ENCODE measurements at places on chromosomes 12 and 14. TPM values are rescaled to one million over a fixed set of nuclear protein-coding genes. Genes with fewer than 3 reads are reported as not detected.

Gene FOXG1
- not detected for total RNA-seq

DNA sequence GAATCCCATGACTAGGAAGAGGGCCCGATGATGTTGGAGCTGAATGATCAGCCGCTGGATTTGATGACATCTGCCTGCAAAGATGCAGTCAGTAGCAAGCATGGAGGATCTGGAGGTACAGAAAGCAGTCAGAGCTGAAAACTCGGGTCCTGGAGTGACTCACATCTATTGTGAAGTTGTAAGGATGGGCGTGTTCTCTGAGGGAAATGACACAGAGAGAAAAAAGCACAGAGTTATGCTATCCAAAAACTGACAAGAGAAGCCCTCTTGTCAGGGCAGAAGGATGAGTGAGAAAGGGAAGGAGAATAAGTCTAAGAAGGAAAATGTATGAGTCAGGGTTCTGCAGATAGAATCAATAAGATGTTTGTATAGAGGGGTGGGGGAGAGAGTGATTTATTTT is 380.4 kb upstream of the CCDC196 start:
- peaks cover 4% of the 10 kb centered on the region for H3K27me3 ChIP-seq

Gene MYF5
- not detected for total RNA-seq

DNA sequence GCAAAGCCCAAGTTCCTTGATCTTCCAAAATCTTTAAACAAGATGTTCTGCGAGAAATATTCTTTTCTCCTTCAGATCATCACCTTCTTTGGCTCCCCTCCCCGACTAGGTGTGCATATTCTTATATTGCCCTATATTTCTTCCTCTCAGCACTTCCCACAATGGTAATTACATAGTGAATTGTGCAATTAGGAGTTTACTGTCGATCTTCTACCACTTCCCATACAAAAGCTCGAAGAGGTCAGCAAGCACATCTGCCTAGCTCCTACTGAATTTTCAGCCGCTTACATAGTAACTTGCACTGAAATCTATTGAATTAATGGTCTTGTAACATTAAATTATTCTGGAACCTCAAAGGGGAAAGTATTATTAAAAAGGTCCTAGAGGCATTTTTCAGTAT is 16.7 kb downstream of the OSBPL8 start:
- no peak for DNase-seq
- H3K27me3 ChIP-seq, result no peaks in the 10 kb centered on the region
- no peak overlapping the region for H3K4me3 ChIP-seq
- peaks cover 6% of the 10 kb centered on the region for H3K36me3 ChIP-seq
- H3K27ac ChIP-seq, result no peak overlapping the region

DNA sequence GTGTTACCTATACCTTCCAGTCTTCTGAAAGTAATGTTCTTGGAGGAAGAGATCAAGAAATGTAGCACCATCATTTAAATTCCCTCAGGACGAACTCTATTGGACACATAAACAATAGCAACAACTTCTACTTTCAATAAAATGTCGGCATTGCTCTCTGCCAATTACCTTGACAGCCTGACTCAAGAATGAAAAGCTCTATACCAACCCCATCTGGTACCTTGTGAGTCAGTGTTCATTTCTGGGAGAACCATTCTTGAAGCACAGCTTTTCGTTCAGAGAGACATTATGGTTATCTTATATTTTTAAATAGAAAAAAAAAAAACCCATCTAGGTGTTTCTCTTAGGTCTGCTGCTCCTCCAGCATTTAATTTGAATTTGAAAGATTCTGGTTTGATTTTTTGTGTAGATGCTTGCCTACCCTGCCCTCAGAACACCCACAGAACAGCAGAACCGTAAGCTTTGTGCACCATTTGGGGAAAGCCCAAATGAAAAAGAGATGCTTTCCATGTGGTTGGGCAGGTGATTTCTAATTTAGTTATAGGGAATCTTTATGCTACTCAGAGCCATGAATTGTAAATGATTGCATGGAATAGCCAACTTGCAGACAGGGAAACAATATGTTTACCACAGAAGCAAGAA is 156.0 kb downstream of the SAMD4A start:
- no peak overlapping the region for H3K4me3 ChIP-seq
- H3K27ac ChIP-seq, result no peak overlapping the region
- DNase-seq, result peak; percentile 26
- peaks cover 19% of the 10 kb centered on the region for H3K27me3 ChIP-seq
- peaks cover 12% of the 10 kb centered on the region for H3K4me1 ChIP-seq
- H3K36me3 ChIP-seq, result peaks cover 3% of the 10 kb centered on the region

Gene KRT73
- total RNA-seq, result 0.20 TPM

DNA sequence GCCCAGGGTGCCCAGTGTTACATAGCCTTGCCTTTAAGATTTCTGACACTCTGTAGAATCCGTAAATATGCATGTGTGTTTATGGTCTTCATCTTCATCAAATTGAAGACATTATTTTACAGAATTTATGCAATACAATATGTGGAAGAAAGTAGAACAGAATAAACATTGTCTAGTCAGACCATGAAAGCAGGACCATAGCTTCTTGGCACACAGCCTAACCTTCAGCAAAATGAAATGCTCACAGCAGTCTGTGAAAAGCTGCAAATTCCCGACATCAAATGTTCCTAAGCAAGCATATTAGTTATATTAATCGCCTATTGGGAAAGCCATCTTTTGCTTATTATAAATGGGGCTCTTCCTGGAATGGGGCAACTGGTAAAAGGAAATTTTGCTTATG is 111.3 kb upstream of the GARIN2 start:
- peaks cover 2% of the 10 kb centered on the region for H3K36me3 ChIP-seq
- no peak overlapping the region for H3K4me3 ChIP-seq
- peaks cover 1% of the 10 kb centered on the region for H3K4me1 ChIP-seq

- no peaks in the 10 kb centered on the region for H3K36me3 ChIP-seq
- H3K4me3 ChIP-seq, result no peak overlapping the region
- no peak overlapping the region for H3K27ac ChIP-seq
- no peaks in the 10 kb centered on the region for H3K4me1 ChIP-seq
- DNase-seq, result no peak
- peaks cover 6% of the 10 kb centered on the region for H3K27me3 ChIP-seq
Observed at GRCh38 chr14:104142136-104142945, 4.0 kb downstream of the KIF26A start.

DNA sequence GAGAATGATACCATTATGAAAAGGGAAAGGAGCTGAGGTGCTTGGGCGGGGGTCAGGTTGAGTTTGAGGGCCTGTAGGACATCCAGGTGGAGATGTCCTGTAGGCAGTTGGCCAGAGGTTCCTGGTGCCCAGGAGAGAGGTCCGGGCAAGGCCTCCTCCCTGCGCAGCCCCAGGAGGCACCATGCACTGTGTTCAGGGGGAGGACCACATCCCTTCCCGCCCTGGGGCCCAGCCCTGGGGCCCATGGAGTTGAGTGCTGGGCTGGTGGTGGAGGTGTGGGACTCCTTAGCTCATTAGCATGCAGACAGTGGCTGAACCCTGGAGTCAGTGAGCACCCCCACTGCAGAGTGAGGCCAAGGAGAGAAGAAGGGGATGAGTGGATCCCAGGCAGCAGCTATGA is 5.7 kb upstream of the FAIM2 start:
- peaks cover 8% of the 10 kb centered on the region for H3K27me3 ChIP-seq
- no peak overlapping the region for H3K27ac ChIP-seq
- no peak for DNase-seq
- peaks cover 4% of the 10 kb centered on the region for H3K4me1 ChIP-seq

Measured in activated CD8-positive, alpha-beta T cell treated with anti-CD3 and anti-CD28 coated beads for 36 hours (primary cell).